ENCODE measurements at places on chromosomes 5 and 9. TPM values are rescaled to one million over a fixed set of nuclear protein-coding genes. Genes with fewer than 3 reads are reported as not detected.

The CDH12 gene
- not detected for total RNA-seq

The CARTPT gene
- not detected for total RNA-seq

DNA sequence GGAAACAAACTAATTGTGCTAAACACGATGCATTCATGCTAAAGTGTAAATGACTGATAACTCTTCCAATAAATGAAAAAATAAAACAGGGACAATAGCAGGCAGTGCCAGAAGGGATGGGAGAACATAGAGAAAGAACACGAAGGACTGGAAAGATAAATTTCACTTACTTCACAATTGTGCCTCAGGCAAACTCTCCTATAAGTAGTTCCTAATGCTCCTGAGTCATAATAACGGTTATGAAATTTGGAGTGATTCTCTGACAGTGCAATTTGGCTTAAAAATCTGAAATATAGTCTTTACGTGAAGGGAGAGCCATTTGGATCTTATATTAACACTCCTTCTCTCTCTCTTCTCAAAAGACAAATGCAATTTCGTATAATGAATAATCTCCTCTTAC, 2218.5 kb downstream of the MAT2B start:
- DNase-seq, result no peak

GRCh38 chr5:16992444-16992843, 56.4 kb upstream of the MYO10 start:
- no peak for DNase-seq

DNA sequence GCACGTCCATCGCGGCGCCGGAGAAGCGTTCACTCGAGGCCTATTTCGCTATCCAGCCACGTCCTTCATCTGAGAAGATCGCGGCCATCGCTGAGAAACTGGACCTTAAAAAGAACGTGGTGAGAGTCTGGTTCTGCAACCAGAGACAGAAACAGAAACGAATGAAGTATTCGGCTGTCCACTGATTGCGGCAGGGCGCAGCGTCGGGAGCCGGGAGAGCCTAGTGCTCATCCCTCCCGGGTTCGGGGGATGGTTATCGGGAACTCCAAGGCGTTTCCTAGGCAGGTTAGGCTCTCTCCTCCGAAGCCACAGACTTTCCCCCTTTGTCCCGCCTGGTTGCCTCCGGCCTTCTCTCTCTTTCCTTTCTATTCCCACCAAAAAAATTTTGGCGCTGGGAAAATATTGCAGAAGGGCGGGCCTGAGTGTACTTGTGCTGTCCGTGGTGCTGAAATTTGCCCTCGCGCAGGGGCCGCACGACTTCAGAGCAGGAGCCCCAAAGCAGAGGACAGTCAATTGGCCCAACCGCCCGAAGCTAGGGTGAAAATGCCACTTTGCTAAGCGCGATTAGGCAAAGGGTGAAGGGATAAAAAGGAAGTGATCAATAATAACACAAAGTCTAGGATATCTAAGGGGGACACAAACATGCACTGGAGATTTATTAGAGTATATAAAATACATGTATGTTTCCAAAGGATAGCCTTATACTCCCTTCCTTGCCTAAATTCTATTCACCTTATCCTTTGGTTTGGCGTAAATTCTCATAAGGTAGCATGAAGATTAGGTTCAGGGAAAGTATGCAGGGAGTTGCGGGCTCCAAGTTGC, 1.8 kb downstream of the POU4F3 start:
- no peak for DNase-seq

DNA sequence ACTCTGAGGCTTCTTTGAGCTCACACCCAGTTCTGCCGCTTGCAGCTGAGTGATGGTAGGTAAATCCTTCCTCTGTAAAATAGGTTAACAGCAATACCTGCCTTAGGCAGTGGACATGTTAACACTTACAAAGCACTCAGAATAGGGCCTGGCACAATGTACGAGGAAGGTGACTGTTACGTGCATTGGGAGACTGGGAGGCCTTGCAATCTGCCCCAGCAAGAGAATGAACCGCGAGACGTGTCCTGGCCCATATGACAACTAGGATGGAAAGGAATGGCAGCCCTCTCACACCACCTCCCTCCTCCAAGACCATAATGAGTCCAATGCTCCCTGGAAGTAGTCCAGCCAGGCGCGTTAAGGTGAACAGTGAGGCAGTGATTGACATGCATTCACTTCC, 23.1 kb upstream of the AKNA start:
- no peak for DNase-seq
